ENCODE measurements at places on chromosomes 3 and 15.

DNA sequence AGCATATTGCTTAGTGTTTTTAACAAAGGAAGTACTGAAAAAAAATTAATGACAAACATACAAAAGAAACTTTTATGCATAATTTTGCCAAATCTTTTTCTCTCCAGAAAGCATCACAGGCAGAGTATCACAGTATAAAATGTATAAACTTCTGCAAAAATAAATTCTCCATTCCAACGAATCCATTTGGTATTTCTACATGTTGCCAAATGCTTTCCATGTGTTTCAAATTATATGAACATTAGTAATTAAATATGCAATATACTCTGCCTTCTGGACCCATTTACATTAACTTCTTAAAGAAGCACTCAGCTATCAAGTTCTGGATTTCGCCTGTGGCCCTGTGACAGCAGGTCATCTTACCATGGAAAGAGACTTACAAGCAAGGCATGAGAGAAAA is 189.1 kb upstream of the ALCAM start:
- DNase-seq = no peak

- DNase-seq = peak; percentile 51
Measured at GRCh38 chr3:149783576-149783975, 8.8 kb downstream of the ANKUB1 start.

DNA sequence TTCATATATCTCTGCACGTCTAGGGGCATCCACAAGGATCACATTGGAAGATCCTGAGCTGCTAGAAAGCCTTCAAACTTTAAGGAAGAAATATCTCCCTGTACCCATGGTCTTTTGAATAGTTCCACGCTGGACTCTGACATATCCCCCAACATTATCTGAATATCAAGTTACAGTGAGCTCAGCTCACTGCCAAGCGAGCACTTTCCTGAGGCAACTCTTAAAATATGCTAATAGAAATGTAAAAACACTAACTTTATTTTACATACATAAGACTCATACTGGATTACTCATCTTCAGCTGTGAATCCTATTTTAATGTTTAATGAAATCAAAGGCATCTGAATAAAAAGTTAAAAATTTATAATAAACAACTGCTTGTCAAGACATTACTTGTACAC is 420.2 kb upstream of the CCDC54 start:
- DNase-seq = no peak

DNA sequence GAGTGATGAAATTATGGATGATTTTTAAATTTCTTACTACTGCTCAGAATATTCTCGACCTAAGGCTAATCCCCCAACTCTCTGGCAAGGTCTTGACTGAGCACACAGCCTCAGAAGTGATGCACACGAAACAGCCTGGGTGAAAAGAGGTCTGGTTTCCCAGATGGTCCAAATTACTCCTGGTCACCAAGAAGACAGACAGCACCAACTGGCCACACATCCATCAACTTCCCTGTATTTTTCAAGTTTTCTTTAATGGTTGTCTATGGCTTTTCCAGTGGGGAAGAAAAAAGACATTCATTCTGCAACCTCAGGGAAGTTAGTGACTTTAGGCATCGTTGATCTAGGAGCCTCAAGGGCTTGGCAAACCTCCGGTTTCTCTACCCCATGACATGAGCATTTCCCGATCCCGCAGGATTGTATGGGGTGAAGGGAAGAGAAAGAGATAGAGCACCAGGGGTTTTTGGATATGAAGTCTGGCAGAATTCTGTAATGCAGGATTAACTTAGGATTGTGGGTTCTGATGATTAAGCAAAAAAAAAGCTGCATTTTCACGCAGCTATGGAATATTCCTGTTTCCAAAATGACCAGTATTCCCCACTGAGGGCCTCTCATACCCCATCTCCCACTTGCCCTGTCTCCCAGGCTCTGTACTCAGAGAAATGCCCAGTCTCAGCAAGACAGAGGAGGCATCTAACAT is 62.2 kb downstream of the UMPS start:
- no peak for DNase-seq

GRCh38 chr3:72032441-72033135 is 247.6 kb upstream of the PROK2 start:
- no peak for DNase-seq

GRCh38 chr3:126389112-126389793 is 5.5 kb upstream of the CFAP100 start:
- DNase-seq = peak; percentile 72

DNA sequence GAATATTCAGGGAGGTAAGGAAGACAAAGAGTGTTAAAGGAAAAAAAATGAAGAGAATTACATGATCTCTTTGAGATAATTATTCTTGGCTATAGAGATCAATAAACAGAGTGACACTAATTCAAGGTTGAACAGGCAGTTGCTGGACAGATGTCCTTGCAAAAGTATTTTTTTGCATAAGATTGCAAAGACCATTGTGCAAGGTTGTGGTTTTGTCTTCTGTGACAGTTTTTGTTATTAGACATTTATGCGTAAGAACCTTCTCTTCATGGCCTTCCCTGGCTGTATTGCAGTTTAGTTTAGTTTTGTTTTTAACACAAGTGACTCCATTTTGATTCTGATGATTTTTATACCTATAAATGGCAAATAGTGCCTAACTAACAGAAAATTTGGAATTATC is 682.8 kb upstream of the ARPP21 start:
- DNase-seq = no peak

GRCh38 chr15:93088981-93089726 is at the start of gene RGMA:
Gene RGMA, minus strand, starts transcription at chr15:93089211. Its CDS starts 279 bp downstream, at chr15:93088932.
- DNase-seq = no peak

DNA sequence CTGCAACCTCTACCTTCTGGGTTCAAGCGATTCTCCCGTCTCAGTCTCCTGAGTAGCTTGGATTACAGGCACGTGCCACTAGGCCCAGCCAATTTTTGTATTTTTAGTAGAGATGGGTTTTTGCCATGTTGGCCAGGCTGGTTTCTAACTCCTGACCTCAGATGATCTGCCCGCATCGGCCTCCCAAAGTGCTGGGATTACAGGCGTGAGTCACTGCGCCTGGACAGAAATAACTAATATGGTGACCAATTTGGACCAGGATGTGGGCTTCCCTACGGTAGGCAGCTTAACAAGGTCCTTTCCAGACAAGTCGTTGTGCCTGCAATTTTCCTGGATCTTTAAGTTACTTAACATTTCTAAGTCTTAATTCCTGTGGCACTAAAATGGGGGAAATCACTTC is 14.8 kb downstream of the WDR53 start:
- no peak for DNase-seq

- no peak for DNase-seq
Measured at GRCh38 chr3:77304700-77305021, 264.8 kb downstream of the ROBO2 start.

DNA sequence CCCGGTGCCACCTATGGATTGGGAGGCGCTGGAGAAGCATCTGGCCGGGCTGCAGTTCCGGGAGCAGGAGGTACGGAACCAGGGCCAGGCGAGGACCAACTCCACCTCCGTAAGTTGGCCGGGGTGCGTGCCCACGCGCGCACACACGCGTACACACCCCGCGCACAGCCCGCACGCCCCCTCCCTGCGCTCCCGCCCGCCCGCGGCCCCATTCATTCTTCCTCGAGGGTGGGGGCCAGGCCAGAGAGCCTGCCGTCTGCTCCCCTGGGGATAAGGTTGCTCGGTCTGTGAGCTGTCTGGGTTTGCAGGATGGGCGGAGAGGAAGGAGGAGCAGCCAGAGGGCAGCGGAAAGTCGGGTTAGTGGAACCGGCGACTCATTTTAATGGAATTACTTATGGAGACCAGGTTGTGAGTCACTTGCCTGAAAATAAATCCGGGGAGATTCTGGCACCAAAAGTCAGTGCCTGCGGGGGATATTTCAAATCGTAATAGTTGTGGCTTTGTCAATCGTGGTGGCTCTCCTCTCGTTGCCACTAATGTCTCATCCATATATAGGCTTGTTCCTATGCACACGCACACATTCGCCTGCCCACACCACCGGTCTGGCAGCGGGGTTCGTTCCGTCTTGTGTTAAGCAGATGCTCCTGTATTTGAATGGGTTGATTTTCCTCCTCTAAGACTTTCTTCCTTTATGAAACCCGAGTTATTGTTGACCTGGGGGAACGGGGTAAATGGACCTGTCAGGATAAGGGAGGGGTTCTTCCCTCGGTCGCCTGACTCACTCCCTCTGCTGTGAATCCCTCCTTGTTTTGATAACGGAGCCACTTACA is 223.4 kb upstream of the IL12A start:
- DNase-seq = peak; percentile 78

GRCh38 chr3:165259541-165260193 is 63.5 kb upstream of the SLITRK3 start:
- DNase-seq = no peak

- no peak for DNase-seq
Measured at GRCh38 chr15:57789225-57789624, 82.7 kb downstream of the POLR2M start.

- DNase-seq = no peak
Measured at GRCh38 chr3:72441284-72441994, 406.8 kb downstream of the SHQ1 start.

- DNase-seq = no peak
Measured at GRCh38 chr3:27985369-27986035, 255.9 kb upstream of the CMC1 start.

GRCh38 chr3:30804984-30805383 is 89.5 kb downstream of the GADL1 start:
- no peak for DNase-seq

- DNase-seq = no peak
Measured at GRCh38 chr3:197283045-197283444, 15.4 kb downstream of the DLG1 start.

DNA sequence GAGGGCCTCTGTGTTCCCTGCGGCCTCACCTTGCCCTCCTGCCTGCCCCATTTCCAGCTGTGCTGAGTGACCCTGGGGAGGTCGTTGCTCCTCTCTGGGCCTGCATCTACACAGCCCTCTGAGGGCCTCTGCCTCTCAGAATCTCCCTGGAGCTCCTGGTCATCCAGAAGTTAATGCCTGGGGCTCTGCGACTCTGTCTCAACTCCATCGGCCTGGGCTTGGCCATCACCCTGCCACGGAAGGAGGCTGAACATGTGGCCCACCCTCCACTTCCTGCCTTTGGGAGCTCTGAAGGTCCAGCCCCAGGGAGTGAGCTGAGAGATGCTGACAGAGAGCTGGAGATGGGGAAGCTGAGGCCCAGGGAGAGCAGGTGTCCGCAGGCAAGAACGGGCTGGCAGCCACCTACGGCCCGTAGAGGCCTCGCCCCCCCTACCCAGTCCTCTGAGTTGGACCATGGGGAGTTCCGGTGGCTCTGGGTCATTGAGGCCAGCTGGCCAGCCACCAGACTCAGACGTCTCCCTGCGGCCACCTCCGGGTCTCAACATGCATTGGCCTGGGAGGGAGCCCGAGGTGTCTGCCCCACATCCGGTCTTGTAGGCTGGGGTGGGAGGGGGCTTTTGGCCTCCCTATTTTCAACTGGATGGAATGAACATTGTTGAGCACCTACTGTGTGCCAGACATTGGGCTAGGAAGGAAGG is 34.2 kb downstream of the GRIP2 start:
- no peak for DNase-seq

DNA sequence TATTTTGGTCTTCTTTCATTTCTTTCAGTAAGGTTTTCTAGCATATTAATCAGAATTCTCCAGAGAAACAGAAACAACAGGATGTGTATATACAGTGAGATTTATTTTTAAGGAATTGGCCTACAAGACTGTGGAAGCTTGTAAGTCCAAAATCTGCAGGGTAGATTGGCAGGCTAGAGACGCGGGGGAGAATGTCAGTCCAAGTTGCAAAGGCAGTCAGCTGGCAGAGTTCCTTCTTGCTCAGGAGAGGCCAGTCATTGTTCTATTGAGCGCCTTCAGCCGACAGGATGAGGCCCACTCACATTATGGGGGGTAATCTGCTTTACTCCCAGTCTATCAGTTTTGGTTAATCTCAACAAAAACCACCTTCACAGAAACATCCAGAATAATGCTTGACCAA is 133.4 kb upstream of the UBE3A start:
- no peak for DNase-seq

DNA sequence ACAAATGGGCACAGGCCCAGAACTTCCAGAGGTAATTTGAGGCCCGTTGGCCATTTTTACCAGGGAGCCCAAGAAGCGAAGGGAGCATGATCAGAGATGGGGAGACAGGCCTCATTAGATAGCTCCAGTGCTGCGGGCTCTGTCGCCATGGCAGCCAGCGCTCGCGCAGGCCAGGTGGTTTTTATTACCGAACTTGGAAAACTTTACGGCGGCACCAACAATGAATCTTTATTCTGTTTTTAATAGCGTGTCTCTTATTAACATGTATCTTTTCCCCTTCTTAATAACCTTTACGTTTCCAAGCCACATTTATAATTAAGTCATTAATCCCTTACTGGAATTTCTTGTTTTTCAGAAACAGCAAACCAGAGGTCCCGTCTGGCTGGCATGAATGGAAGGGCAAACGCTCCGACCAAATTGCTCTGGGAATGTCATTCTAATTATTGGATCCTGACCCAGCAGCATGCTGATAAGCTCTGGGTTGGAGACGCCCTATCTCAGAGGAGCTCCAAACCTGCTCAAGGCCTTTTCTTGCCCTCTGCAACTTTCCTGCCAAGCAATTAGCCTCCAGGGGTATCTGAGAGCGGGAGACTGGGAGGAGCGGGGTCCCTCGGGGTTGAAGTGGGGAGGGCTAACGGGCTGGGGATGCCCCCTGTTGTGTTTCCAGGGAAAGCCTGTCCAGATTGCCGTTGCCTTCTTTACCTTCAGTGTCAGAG is 256.4 kb downstream of the TLE3 start:
- DNase-seq = no peak

DNA sequence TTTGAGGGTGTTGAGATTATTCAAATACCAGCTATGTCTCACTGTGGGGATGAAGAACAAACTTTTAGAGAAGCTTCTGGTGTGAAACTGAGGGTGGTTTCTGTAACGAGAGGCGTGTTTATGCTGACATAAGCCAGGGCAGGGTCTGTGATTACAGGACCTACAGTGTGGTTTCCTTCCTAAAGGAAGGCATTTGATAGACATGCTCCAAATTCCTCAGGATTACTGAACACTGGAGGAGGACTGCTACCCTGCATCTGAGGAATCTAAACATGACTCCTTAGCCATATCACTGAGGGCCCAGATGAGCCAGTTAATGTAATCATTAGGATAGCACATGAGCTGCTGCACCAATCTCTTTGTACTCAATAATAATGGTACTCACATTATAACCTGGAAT is 328.4 kb upstream of the UMPS start:
- peak; percentile 73 for DNase-seq

GRCh38 chr15:31027910-31028578 is 36.6 kb upstream of the MTMR10 start:
- DNase-seq = no peak

- no peak for DNase-seq
Measured at GRCh38 chr3:12465836-12466225, 18.4 kb upstream of the TSEN2 start.

DNA sequence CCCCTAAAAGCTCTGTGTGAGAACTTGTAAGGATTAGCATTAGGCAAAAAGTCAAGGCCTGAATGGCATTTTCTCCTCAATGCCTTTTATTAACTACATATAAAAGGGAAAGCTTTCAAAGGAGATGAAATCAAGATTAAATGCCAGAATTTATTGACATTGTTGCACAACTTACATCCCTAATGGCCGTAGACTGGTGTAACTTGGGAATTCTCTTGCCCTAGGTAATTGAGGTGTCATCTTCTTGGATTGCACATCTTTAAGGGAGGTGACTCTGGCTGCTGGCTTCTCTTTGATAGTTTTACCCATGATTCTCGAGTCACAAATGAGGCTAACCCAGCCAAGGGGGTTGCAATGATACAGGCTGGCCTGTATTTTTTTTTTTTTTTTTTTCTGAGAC is 249.1 kb downstream of the TBL1XR1 start:
- DNase-seq = no peak

- no peak for DNase-seq
Measured at GRCh38 chr3:136595913-136596697, 156.1 kb downstream of the STAG1 start.
